ENCODE measurements at places on chromosomes 3 and 15.

DNA sequence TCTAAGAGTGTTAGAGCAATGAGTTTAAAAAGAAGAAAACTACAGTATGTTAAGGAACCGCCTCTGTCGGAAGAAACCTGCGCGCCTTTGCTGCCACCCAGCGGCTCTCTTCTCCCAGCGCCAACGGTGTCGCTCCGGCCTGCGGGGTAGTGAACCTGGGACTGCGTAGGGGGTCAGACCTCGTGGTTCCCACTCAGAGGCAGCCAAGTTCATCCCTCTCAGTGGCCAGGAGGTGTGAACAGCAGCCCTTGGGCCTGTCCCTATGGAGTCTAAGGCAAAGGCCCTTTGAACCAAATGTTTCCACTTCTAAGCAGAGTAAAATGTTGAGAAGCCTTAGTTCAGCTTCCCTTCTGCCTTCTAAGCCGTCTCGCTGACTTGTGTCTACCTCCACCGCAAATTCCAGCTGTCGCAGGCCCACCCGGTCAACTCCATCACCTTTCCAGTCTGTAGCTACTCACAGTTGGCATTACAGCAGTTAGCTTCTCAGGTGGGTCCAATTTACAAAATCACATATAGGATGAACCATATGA lies 980 bp upstream of the RAB27A start:
- DNase-seq = peak; percentile 94

GRCh38 chr15:79349525-79349924 lies 38.6 kb downstream of the TMED3 start:
- DNase-seq = no peak

- DNase-seq = no peak
These were observed 1072.1 kb downstream of the PLOD2 start for GRCh38 chr3:145088917-145089316.

DNA sequence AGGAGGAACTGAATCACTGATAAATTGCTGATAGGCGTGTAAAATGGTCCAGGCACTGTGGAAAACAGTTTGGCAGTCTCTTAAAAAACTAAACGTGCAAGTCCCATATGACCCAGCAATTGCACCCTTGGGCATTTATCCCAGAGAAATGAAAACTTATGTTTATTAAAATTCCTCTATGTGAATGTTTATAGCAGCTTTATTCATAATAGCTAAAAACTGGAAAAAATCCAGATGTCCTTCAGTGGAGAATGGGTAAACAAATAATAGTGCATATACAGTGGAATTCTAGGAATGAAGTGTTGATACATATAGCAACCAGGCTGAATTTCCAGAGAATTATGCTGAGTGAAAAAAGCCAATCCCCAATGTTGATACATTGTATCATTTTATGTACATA lies 482.2 kb upstream of the PDZRN3 start:
- DNase-seq = no peak

- DNase-seq = peak; percentile 83
These were observed 4.0 kb upstream of the PTH1R start for GRCh38 chr3:46873521-46873920.
